ENCODE measurements at places on chromosomes 6 and 20. TPM values are rescaled to one million over a fixed set of nuclear protein-coding genes. Genes with fewer than 3 reads are reported as not detected.

DNA sequence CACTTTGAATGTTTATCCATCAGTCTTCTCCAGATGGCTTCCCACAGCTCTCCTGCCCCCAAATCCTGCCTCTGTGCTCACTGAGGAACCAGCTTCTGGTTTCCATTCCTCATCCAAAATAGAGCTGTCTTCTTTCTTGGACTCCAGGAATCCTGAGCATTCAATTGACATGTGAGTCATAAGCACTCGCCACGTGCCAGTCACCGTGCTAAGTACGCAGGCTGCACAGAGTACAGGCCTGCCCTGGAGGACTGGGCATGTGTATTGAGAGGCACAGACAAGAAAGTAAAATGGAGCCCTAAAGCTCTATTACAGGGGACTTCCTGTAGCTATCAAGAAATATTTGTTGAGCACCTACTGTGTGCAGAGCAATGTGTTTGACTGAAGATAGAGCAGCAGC lies 39.7 kb upstream of the LRFN2 start:
- no peak for DNase-seq

- no peak for DNase-seq
These were observed 14.3 kb upstream of the TAGAP start for GRCh38 chr6:159059141-159059540.

DNA sequence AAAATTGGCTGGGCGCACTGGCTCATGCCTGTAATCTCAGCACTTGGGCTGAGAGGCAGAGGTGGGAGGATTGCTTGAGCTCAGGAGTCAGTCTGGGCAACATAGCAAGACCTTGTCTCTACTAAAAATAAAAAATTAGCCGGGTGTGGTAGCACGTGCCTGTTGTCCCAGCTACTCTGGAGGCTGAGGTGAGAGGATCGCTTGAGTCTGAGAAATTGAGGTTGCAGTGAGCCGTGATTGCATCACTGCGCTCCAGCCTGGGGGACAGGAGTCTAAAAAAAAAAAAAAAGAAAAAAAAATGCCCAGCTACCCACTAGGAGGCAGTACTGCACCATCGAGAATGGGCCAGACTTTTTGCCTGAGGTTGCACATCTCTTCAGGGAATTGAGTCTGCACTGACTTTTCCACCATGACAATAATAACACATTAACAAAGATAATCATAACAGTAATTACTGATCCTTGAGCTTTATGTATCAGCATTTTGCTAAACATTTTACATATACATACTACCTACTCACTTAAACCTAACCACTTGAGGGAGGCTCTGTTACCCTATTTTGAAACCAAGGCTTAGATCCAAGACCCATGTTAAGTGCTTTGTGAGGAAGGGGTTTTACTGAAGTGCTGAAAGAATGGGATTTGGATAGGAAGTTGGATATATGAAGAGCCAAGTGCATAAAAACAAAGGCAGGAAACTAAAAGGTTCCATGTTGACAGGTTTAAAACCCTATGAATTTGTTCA lies 21.0 kb downstream of the SRSF3 start:
- DNase-seq, result peak; percentile 61

DNA sequence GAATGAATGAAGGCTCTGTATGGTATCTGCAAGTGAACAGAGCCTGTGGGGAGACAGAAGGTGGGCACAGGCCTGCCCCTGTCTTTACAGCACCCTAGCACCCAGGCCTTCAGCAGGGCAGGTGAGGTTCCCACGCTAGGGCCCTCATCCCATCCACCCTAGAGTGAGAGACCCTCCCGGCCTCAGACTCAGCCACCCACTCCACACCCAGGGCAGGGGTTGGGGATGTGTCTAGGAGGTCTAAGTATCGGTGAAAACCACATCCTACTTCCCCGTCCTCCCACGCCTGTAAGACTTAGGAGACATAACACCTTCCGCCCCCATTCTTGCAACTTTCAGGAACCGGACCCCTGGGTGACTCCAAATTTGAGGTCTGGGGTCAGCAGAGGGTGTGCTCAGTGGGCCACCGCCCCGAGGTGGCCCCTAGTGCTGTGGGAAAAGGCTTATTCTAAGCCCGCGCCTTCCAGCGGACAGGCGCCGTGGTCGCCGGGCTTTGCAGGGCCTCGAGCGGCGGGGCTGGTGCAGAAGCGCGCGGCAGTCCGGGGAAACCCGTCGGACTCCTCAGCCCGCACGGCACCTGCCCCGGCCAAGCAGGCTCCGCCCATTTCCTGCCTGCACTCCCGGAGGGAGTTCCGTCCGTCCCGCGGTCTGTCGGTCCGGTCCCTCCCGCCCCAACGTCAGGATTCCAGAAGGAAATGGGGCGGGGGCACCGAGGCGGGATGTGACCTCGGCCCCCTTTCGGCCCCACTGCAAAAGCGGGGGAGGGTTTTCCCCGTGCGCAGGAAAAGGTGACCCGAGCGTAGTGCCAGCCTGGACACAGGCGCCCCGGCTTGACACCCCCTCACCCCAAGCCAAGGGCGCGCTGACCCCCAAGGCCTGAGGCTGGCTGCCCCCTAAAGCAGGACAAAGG lies 868 bp downstream of the SAMD10 start:
- peak; percentile 39 for DNase-seq

- DNase-seq, result no peak
These were observed 251.6 kb upstream of the TAB2 start for GRCh38 chr6:149065658-149066556.

GRCh38 chr6:50362706-50363105 lies 313.0 kb upstream of the DEFB112 start:
- DNase-seq, result peak; percentile 56

- DNase-seq, result no peak
These were observed 14.8 kb upstream of the SYNE1 start for GRCh38 chr6:152651986-152652385.

DNA sequence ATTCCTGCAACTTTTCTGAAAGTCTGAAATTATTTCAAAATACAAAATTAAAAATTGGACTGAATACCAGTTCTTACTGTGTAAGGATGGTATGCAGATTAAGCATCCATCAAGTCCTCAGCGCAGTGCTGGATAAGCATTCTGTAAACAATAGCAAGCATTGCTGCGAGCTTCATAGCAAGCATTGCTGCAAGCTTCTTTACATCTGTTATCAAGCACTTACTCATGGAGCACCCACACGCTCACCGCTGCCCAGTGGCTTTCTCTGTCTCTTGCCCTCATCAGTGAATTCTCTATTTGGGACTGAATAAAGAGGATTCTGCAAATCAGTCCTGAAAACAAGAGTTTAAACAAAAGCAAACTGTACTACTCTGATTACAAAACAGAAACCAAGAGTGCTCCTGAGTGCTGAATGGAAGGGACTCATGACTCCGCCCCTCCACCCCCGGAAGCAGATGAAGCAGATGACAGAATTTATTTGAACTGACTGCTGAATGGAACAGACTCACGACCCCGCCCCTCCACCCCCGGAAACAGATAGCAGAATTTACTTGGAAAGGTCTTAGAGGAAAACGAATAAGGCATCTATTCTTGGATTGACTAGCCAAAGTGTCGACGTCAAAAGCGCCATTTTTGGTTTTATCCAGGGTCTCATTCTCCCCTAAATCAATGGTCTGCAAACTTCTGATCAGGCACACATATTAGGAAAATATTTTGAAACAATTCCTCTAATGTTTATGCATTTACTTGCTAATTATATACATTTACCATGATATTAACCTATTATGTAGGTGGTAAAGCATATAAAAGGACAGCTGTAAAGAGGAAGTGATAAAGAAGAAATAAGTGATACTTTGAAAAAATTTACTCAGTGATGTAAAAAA lies 22.1 kb upstream of the EYA2 start:
- DNase-seq, result peak; percentile 75

DNA sequence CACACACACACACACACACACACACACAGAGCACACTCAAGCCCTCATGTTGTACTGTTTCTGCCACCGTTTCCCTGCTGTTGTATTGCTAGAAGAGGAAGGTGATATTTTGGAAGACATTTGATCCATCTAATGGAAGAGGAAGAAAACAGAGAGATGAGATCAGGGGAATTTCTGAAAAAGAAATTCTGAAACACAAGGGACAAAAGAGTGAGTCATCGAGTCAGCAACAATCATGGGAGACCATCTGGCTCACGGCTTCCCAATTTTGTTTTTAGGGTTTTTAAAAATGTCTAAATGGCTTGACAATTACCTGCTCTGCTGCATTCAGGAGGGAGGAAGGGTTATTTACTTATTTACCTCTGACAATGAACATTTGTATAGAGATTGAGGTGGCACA lies 22.0 kb downstream of the SOX4 start:
- DNase-seq, result no peak

- no peak for DNase-seq
These were observed 208.7 kb downstream of the GMDS start for GRCh38 chr6:2036710-2037023.

GRCh38 chr20:14361509-14362345 lies 24.3 kb upstream of the FLRT3 start:
- DNase-seq, result no peak

- DNase-seq, result no peak
These were observed 187.1 kb upstream of the TCF21 start for GRCh38 chr6:133701633-133702331.

GRCh38 chr6:38802497-38802896 lies 87.4 kb downstream of the DNAH8 start:
- no peak for DNase-seq

Gene FUT9
- not detected for total RNA-seq

Gene GRM1
- total RNA-seq, result not detected

Gene PDE7B
- not detected for total RNA-seq

Gene PREX1
- 12.2 TPM for total RNA-seq

Gene PRSS35
- 1.3 TPM for total RNA-seq
